ENCODE measurements at places on chromosomes 2 and 18.

GRCh38 chr2:62163106-62163831, 32.6 kb upstream of the B3GNT2 start:
- DNase-seq = no peak

GRCh38 chr18:23548275-23548674, 38.0 kb downstream of the NPC1 start:
- no peak for DNase-seq

DNA sequence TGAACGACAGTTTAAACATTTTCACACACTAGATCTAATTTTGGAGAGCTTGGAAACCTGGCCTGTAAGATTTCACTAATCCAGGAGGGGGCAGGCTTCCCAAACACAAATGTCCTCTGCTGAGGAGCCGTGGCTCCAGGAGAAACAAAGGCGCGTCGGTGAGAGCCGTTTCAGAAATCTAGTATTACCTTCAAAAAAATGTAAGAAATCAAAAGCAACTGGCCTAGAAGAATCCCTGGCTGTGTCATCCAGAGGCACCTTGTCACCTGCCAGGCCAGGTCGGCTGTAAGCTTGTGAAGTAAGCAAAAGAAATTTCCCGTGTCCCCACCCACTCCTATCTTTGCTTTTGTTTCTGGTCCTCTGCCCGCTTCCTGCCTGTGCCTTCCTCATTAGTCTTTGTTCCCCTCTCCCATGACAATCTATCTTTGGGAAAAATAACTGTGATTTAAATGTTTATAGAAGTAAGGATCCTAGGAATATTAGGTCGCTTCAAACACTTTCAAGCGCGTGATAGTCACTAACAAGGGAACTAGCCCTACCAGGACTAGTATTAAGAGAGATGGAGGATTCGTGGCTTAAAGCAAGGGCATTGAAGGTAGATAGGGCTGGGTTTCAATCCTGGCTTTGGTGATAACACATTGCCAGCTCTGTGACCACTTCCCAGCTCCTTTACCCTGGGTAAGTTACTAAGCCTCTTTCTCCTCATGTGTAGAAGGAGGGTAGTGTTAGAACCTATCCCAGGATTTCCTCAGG, 99.5 kb upstream of the STK39 start:
- DNase-seq = peak; percentile 24

DNA sequence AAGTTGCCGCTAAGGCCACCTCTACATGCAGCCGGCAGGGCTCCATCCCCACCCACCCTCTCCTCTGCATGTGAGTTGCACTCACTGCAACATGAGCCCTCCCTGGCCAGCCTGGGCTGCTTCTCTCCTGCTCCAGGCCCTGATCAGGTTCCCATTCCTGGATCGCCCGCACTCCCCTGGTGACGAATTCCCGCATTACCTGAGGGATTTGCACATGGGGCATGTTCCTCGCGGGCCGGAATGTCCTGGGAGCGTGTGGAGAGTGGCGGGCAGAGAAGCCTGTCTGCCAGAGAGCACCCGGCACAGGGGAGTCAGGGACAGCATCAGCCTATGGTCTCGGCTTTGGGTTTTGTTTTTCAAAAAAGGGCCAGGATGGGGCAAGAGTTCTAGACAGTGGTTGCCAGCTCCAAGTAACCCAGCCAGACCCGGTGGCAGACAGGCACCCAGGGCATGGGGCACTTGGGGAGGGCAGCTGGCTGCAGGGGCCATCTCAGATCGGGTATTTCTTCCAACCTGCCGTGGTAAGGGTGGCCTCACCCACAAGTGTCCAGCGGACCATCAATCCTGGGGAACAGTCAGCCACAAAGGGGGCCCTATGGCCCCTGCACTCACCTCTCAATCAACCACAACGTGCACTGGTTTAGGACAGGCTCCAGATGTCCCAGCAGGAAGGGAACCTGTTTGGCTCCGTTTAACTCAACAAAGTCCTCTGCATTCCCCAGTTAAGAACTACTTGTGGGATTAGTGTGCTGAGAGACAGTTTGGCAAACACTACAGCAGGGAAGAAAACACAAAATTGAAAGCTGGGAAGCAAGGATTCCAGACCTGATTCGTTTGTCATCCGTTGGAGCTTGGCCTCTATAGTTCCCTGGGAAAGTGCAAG, 187.7 kb downstream of the SMAD7 start:
- no peak for DNase-seq

DNA sequence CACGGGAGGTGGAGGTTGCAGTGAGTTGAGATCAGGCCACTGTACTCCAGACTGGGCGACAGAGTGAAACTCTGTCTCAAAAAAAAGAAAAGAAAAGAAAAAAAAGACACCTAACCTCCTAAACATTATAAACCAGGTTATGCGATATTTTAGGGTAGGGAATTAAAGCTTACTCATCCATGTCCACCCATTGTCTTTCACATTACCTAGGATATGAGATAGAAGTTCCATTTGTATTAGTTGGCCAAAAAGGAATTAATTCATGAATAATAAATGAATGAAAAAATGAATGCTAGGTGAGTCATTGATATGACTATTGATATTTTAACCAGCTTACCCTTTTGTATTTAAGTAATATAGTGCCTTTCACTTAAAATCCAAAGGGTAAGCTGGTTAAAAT, 132.9 kb downstream of the FAM161A start:
- no peak for DNase-seq

DNA sequence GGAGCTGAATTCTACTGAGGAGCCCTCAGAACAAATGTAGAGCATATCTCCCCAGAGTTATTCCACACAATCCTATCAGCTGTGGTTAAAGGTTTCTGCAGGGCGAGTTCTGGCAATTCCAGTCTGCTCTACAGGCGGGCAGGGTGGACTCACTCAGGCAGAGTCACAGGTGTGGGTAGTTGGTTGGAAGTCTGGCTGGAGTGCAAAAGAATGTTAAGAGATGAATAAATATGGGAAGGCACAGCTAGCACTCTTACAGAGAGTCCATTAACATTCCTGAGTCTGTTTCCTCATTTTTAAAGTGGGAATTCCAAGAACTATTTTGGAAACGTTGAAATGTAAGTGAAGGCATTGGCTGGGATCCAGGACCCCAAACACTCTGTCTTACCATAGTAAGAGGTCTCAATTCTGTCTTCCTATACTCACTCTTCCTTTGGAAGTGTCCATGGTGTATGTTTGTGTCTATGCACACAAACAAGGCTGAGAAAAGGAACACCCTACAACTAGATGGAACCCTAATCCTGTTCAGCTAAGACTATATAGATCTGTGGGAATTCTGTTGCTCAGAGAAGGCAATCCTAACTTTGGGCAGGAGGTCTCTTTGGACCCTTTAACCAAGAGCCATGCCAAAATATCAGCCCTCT, 63.3 kb upstream of the AQP4 start:
- no peak for DNase-seq

GRCh38 chr18:48874701-48875162, 76.0 kb downstream of the SMAD7 start:
- no peak for DNase-seq

DNA sequence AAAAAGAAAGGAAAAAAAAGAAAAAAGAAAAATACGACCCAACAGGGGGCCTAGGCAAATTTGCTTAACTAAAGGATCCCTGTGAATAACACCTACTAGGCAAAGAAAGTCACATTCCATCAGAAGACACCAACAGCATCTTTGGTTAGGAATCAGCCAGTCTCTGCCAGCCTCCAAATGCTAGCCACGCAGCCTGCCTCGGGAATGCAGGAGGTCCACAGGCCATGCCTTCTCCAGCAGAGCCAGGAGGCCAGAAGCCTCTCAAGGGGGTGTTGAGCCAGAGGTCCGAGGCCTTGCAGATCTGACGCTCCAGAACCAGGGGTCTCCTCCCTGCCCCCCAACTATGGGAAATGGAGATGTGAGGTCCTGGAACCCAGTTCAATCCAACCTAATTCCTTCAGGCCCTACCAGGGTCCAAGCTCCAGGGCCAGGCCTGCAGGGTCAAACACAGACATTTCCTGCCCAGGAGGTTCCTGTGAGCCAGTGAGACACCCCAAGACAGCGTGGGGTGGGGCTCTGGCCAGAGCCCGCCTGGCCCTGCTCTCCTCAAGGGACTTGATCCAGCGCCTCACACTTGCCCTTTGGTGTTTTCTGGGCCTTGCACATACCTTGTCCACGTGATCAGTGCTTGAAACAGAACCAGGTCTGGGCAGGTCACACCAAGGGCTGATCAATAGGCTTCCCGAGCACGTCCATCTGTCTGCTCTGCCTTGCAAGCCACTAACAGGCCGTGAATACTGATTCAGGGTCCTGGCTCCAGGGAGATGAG, 289.6 kb upstream of the ID2 start:
- DNase-seq = no peak

DNA sequence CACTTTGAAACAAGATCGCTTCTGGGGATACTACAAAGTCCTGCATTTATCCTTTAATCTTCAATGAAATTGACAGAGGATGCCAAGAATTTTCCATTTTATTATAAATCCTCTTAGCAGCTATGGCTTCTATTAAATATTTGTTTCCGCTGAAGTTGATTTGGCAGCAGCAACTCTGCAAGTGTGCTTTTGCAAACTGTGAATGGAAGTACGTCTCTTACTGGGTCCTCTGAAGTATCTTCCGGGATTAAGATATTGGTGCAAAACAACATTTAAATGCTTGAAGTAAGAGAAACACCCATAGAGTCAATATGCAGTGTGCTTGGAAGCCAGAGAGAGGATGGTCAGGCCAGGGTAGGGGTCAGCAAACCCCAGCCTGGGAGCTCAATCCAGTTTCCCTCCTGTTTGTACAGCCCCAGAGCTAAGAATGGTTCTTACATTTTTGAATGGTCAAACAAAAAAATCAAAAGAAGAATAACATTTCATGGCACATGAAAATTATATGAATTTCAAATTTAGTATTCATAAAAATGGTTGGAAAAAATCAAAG, 13.6 kb downstream of the CCDC68 start:
- no peak for DNase-seq

GRCh38 chr18:62357079-62357719, 32.1 kb downstream of the TNFRSF11A start:
- no peak for DNase-seq

GRCh38 chr2:65064728-65065552, 8.7 kb downstream of the CEP68 start:
- DNase-seq = peak; percentile 38
